ENCODE measurements at places on chromosomes 12 and 14.

- no peak for DNase-seq
Observed at GRCh38 chr12:104213952-104214351, 1.6 kb upstream of the TXNRD1 start.

GRCh38 chr12:117850048-117850447, 118.7 kb downstream of the KSR2 start:
- DNase-seq, result peak; percentile 10

- DNase-seq, result no peak
Observed at GRCh38 chr12:106249411-106250135, 1.8 kb upstream of the CKAP4 start.

GRCh38 chr12:47909839-47910465, 5.2 kb upstream of the VDR start:
- no peak for DNase-seq

DNA sequence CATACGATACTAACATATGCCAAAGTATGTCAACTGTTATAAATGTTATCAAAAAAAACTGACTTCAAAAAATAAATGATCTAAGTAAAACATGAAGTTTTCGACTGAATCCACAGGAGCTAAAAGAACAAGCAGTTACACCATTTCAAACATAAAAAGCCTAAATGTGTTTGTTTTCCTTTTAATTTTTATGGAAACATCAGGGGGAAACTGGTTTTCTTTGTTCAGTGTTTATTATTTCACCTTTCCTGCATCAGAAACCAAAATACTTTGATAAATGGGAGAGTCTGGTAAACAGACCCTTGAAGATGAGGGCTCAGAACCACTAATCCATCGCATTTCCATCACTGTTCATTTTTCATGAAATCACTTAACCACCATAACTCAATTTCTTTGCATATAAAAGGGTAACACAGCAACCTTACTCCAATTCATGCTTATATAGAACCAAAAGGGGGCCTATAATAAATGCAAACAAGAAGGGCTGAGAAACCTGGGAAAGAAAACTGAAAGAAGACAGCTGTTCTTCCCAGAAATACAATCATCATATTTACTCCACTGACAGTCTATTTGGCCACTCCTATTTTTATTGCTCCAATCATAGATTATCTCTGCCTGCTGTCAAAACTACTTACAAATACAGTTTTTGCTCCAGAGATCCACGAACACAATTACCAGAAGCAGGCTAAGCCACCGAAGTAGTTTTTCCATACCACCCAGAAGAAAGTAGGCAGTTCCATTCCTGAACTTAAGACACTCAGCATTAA, 17.0 kb downstream of the FGD6 start:
- no peak for DNase-seq

GRCh38 chr14:103630364-103631108, 1.5 kb downstream of the KLC1 start:
- DNase-seq, result no peak

- no peak for DNase-seq
Observed at GRCh38 chr14:56414236-56414635, 165.4 kb upstream of the TMEM260 start.

- no peak for DNase-seq
Observed at GRCh38 chr14:50839048-50839447, 8.1 kb upstream of the NIN start.

DNA sequence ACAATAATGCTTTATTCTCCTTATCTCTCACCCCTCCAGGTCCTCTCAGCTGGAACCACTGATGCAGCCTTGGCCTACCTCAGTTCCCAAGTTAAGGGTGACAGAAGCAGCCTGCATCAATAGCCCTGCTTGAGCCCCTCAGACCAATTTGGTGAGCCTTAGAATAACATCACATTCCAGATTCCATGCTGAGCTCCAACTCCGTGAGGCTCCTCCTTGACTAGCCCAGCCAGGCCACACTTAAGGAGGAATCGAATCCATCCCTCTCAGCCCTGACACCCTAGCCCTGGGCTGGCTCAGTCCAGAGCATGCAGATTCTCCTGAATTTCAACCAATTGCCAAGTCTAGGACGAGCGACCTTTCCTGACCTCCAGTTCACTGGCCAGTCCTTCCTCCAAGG, 91.1 kb downstream of the ARMH4 start:
- DNase-seq, result no peak

DNA sequence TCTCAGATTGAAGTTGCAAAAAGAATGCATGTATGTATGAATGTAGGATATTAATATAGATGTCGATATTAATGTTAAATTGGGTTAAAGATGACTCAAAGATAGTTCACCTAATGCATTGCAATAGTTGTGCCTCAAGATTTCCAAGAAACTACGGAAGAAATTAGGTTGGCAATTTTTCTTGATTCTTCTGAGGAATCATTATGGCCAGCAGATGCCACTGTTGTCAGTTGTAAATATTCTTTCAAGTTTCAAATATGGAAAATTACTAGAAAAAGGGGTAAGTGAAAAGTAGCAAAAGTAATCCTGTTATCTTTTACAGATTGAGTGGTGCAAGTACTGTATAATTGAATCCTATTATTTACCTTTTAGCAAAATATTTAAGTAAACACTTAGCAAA, 202.1 kb downstream of the ADAMTS20 start:
- no peak for DNase-seq

- no peak for DNase-seq
Observed at GRCh38 chr14:61517911-61518384, 177.4 kb upstream of the HIF1A start.

- peak; percentile 87 for DNase-seq
Observed at GRCh38 chr12:63843721-63844390, 644 bp upstream of the SRGAP1 start.

DNA sequence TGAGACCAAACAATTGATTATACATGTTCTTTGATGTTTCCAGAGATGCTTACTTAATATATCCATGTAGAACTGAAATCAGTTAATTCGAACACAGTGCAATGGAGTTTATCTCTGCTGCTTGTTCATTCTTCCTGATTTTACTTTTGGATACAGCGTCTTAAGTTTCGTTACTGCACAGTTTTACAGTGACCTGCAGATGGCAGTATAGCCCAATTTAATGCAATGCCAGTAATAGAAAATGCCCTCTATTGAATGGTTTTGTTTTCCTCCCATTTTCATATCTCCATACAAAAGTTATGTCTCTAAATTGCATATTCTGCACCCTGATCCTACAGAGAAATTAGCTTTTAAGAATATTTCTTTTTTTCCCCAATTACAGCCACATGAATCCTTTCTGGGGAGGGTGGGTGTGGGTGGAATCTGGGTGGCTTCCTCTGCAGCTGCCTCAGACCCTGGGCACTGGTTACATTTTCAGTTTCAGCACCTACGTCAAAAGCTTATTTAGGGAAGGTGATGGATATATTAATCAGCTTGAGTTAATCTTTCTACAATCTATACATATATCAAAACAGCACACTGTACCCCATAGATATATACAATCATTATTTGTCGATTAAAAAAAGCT, 101.1 kb upstream of the DCD start:
- DNase-seq, result peak; percentile 65

DNA sequence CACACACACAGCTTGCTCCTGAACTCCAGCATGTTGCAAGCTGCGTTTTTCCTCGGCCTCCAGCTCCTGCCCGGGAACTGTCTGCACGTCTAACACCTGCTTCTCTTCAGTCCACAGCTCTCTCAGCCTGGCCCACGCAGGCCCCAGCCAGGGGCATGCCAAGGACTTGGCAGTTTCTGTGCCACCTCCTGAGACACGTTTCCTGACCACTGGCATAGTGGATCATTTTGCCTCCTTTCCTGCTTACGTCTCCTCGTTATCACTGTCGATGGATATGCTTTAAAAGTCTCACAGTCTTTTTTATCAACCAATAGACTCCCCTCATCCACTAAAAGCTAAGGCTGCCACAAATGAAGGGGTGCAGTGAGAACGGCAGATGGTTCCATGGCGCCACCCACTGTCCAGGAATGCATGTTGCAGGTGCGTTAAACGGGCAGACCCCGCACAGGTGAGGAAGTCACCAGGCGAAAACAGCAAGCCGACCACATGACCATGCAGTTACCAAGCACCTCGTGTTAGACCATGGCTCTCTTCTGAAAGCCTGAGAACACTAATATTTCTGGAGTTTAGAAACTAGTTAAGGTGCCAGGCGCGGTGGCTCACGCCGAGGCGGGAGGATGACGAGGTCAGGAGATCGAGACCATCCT, 14.7 kb upstream of the TEAD4 start:
- DNase-seq, result peak; percentile 52

DNA sequence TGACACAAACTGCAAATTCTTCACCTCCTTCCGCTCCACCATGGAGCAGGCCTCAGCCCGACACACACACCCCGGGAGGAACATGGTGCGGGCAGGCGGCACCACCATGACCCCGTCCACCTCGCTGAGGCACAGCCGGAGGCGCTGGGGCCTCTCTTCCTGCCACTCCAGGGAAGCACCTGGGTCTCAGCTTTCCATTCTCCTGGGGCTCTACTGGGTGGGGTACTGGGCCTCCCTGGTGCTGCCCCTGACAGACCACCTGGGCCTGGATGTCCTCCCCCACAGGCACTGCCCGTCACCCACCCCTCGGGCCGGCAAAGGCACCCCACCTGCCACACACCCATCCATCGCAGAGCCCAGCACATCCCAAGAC, 9.9 kb downstream of the AKT1 start:
- DNase-seq, result no peak

GRCh38 chr12:93990832-93991803, 157.3 kb upstream of the PLXNC1 start:
- DNase-seq, result no peak

DNA sequence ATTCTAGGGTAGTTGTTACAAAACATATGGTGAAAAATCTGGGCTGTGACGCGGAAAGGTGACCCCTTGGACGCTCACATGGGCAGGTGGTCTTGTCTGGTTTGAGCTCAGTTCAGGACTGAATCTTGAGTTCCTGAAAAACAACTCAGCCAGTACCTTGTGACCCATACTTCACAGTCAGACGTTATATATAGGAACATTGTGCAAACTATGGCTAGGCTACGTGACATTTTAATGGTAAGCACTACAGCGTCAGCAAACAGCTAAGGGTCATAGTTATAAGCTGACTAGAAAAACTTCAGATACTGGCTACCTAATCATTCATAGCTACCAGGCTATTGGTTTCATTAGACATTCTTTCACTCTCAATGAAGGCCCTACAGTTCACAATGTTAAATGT, 14.8 kb upstream of the EDDM3A start:
- no peak for DNase-seq

DNA sequence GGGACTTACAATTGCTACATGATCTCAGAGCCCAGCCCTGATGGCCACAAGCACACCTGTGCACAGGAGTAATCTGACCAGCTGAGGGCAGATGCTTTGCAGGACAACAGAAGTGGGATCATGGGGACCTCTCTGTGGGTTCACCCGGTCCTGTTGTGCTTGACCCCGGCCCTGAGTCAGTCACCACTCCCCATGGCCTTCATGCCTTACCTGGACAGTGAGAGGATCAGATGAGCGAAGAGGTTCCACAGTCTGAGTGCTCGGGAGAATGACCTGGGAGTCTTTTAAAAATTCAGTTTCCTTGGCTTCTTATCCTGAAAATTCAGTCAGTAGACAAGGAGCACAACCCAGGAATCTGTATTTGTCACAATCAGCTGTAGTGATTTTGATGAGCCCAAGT, 88.1 kb downstream of the NTF3 start:
- DNase-seq, result no peak

DNA sequence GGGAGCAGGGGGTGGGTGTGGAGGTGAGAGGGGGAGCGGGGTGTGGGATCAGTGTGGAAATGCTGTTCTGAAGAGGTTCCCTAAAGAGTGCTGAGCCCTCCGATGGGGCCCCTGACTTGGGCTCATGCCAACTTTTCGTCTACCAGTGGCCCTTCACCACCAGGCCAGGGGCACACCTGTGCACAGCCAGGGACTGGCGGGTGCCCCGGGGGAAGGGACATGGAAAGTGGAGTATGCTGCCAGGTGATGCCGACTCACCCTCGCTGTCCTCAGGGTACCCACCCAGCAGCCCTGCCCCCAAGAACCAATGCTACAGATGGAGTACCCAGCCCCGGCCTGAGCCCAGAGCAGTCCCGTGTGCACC, 26.2 kb downstream of the AMN start:
- no peak for DNase-seq

GRCh38 chr12:102394200-102394599, 86.2 kb downstream of the IGF1 start:
- DNase-seq, result no peak

DNA sequence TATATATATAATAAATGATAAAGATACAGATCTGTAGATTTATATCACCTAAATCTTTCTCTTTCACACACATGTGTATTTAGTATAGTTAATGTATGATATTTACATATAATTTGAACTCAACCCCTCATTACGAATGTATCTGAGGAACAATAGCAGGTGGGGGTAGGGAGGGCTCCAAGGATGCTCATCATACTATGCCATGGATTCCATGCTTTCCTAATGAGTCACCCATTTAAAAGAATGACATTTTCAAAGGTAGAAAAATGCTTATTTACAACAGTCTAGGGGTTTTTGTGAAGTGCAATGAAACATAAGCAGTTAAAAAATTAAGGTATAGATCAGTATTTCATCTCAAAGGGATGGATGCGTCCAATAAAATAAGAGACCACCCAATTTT, 181.6 kb downstream of the SOX5 start:
- no peak for DNase-seq

- no peak for DNase-seq
Observed at GRCh38 chr14:52948836-52949235, 2.0 kb downstream of the FERMT2 start.

- DNase-seq, result no peak
Observed at GRCh38 chr14:23377573-23378563, 1.0 kb downstream of the CMTM5 start.

DNA sequence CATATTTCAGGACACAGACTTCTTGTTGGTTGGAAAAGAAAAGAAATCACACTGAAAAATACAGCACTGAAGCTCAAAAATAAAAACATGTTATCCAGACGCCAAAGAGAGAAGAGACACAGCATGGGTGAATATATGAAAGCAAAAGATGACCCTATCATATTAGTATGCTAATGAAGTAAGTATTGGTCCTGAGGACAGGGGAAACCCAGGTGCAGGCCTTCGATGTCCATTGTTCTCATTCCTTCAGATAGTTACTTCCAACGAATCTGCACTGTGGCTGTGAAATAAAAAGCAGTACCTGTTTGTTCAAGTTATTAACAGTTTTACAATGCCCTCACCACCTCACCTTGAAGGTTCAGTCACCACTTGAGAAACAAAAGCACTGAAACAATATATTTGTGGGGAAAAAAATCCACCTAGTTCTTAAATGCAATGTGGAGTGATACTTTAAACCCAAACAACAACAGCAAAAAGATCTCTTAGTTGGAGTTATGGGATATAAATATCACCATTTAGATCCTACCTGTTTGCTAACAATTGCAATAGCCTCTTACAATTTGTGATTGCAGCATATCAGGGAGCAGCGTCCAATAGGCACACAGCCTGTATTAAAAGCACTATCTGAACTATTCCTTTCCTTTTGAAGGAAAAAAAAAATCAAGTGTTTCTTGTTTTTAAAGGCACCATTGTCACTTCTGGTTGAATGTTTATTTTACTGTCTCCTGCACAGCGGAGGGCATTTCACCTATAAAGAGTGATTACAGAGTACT, 188.1 kb downstream of the BCAT1 start:
- DNase-seq, result no peak

GRCh38 chr14:59819446-59820088, 51.0 kb downstream of the RTN1 start:
- no peak for DNase-seq

- DNase-seq, result no peak
Observed at GRCh38 chr12:78914859-78915331, 50.3 kb downstream of the SYT1 start.
